ENCODE measurements at places on chromosomes 7 and 10. TPM values are rescaled to one million over a fixed set of nuclear protein-coding genes. Genes with fewer than 3 reads are reported as not detected.

GRCh38 chr7:144628176-144628575 lies 207.7 kb downstream of the TPK1 start:
- no peak overlapping the region for H3K27ac ChIP-seq
- no peaks in the 10 kb centered on the region for H3K27me3 ChIP-seq
- no peak overlapping the region for H3K4me3 ChIP-seq
- no peaks in the 10 kb centered on the region for H3K4me1 ChIP-seq
- no peaks in the 10 kb centered on the region for H3K36me3 ChIP-seq
- no peak for DNase-seq

GRCh38 chr10:119807960-119808697 lies 64.5 kb downstream of the MCMBP start:
- H3K4me1 ChIP-seq = peaks cover 6% of the 10 kb centered on the region
- no peak for DNase-seq
- no peaks in the 10 kb centered on the region for H3K27me3 ChIP-seq
- no peak overlapping the region for H3K27ac ChIP-seq
- no peaks in the 10 kb centered on the region for H3K36me3 ChIP-seq
- H3K4me3 ChIP-seq = no peak overlapping the region

DNA sequence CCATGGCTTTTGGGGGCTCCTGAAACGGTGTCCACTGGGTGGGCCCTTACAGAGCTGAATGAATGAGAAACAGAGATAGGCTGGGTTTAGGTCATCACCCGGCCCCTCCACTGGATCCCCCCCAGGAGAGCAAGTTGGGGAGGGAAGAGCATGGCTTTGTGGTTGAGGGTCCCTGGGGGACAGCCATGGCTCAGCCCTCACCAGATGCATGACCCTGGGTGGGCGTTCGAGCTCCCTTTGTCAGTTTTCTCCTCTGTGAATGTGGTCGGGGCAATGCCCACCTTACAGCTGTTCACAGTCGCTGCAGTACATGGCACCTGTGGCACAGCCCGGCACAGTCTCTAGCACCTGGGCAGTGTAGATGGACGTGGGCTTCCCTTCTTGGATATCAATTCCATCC lies 40.6 kb upstream of the CXCL12 start:
- no peaks in the 10 kb centered on the region for H3K36me3 ChIP-seq
- no peaks in the 10 kb centered on the region for H3K4me1 ChIP-seq
- H3K27ac ChIP-seq = no peak overlapping the region
- DNase-seq = no peak
- H3K4me3 ChIP-seq = no peak overlapping the region
- no peaks in the 10 kb centered on the region for H3K27me3 ChIP-seq

- no peak overlapping the region for H3K4me3 ChIP-seq
- no peak for DNase-seq
- no peak overlapping the region for H3K27ac ChIP-seq
- H3K27me3 ChIP-seq = no peaks in the 10 kb centered on the region
- H3K36me3 ChIP-seq = no peaks in the 10 kb centered on the region
These were observed 18.4 kb downstream of the DLG5 start for GRCh38 chr10:77907900-77908717.

The CALML3 gene
- not detected for total RNA-seq

The ITIH5 gene
- 9.9 TPM for total RNA-seq

GRCh38 chr10:15485027-15485426 lies 113.9 kb upstream of the FAM171A1 start:
- no peaks in the 10 kb centered on the region for H3K4me1 ChIP-seq
- H3K27me3 ChIP-seq = no peaks in the 10 kb centered on the region
- no peak overlapping the region for H3K4me3 ChIP-seq
- H3K27ac ChIP-seq = no peak overlapping the region
- no peak for DNase-seq
- no peaks in the 10 kb centered on the region for H3K36me3 ChIP-seq
